ENCODE measurements at places on chromosomes 2 and 18.

- no peak for DNase-seq
Observed at GRCh38 chr2:118044854-118045253, 31.0 kb upstream of the CCDC93 start.

GRCh38 chr18:42915299-42915698 lies 200.2 kb downstream of the RIT2 start:
- no peak for DNase-seq

- DNase-seq: no peak
Observed at GRCh38 chr2:127179766-127180165, 40.3 kb downstream of the CYP27C1 start.

- DNase-seq: no peak
Observed at GRCh38 chr2:160051371-160051800, 11.0 kb downstream of the PLA2R1 start.
